Lower leg skin (tissue), 4 donors: ENCODE measurements at places on chromosomes 6 and 20.

DNA sequence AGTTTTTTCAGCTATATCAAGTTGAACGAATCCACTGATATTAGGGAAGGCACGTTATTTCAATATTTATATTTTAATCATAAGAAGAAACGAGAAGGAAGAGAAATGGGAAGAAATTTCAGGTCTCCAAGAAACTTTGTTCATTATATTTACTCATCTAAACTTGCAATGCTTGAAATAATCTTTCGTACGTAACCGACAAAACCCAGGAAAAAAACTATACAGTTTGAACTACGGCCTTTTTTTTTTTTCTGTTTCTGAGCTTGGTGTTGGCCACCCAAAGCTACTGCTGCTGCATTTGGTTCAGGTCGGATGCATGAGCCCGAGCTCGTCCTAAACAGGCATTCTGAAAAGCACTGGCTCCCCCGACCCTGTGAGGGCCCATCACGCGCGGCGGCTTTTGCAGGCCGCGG is 548 bp downstream of the PERP start:
- DNase-seq = no peak

- no peak for DNase-seq
Observed at GRCh38 chr20:49384437-49385434, 97.7 kb downstream of the KCNB1 start.

- DNase-seq = no peak
Observed at GRCh38 chr20:1539816-1540419, 17.6 kb downstream of the SIRPD start.

DNA sequence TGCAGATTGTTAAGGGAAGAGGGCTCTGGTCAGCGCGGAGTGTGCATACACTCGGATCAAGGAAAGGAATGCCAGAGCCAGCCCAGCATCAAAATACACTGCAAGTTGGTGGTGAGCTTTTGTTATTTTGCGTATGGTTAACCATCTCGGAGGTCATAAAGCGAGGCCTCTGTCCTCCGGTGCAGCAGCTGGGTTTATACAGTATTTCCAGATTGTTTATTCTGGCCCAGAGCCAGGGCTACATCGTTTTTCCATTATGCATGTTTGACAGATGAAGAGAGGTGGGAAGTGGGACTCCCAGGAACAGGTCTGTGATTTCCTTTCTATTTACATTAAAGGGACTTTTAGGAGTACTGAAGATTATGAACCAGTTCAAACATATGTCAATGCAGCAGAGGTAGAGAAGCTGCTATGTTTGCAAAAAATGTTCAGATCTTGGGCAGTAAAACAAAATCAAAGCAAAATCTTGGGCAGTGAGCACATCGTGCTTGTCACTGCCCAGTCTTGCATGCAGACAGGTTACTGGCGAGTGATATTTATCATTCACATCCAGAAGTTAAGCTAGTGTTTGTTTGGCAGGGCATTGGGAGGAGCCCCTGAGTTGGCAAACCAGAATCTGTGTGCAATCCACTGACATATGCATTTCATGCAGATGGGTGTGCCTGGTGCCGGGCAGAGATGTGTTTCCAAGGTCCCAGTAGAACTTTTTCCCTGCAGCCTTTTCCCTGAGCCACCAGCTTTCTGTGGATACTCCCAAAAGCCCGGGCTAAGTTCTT is 256.3 kb upstream of the TAB2 start:
- DNase-seq = no peak

DNA sequence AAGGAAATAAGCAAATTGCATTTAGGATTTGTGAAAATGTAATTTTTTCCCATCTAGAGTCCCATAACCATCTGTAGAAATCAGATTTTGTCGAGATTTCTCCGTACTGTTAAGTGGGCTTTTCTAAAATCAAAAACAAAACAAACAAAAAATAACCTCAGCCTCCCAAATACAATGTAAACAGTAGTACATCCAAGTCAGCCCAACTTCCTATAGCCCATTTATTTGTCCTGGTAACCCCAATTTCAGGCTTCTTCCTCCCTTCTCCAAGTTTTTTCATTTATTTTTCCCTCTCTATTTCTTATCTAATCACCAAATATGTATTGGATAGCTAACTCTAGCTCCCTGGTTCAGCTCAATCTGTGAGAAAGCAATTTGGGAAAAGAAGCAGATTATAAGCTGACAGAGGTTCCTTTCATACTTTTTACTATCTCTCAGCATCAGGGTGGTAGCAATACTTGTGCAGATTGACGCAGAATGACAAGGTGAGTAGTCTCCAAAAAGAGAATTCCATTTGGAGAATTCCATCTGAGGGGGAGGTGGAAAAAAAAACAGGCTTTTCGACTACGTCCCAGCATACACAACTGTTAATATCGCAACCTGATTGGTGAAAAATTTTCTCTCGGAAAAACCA is 132.6 kb upstream of the BTN3A2 start:
- no peak for DNase-seq

DNA sequence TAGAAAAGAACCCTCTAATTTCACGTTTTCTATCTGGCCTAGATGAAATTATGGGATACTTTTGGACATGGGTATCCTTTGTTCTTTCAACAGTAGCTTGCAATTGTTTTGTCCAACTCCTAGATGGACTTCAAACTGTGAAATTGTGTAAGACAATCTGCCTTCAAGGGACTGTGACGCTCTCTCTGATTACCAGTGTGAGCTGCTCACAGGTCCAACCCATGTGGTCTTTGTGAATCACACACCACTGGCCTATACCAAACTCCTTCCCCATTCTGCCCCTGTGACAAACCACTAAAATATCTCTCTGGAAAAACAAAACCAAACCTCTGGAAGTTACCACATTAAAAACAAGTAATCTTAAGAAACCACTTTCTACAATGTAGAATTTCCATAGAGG is 59.5 kb downstream of the NINL start:
- DNase-seq = peak; percentile 34

DNA sequence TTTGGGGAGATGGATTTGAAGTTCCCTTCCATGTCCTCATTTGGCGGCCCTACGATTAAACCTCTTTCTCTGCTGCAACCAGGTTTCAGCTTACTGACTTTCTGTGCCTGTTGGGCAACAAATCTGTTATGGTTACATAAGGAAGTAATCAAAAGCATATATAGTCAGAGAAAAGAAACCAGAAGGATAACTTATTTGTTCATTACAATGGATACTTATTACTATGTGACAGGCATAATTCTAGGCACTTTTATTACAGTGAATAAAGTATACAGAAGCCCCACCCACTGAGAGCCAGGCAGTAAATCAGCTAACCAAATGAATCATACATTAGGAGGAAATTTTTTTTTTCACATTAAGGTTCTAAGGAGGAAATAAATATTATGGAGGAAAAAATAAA is 9.6 kb upstream of the TRIM31 start:
- DNase-seq = no peak

DNA sequence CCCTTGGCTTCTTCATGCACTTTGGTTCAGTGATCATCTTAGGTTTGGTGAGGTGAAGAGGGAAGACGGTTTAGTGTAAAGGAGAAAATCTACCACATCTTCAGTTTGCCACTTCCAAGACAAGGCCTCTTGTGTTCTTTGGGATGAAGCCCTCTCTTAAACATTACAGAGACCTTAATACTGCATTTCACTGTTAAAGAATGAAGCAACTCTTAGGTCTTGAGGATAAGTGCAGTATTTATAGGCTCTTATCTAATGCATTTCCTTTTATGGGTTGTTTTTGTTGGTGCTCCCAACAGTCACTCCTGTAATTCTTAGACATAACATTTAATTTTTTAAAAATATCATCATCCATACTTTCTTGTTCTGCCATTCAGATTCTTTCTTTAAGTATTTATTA is 139.9 kb upstream of the LAMP5 start:
- no peak for DNase-seq

GRCh38 chr6:21559238-21559637 is 34.3 kb upstream of the SOX4 start:
- no peak for DNase-seq

- no peak for DNase-seq
Observed at GRCh38 chr6:132683543-132683942, 24.6 kb upstream of the TAAR1 start.

DNA sequence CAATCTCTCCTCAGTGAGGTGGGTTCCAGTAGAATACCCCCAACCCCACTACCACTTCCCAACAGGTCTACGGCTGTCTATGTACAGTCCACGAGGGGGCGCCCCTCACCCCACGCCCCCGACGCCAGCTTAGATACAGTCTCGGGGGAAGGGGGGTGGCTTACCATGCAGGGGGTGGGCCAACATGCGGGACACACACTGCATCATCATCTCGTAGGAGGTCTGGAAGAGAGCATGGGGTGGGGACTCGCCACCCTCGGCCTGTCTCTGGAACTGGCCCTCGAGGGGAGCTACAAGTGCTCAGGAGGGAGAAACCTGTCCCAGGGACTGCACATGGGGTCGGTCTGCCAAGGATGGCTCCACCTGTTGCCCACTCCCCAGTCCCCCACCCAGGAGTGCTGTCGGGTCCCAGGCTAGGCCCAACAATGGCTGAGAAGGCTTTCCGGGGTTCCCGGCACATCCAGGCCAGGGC is 8.5 kb downstream of the MTCH1 start:
- DNase-seq = no peak

- DNase-seq = no peak
Observed at GRCh38 chr6:159043251-159043650, 1.5 kb downstream of the TAGAP start.

- no peak for DNase-seq
Observed at GRCh38 chr6:123592426-123592825, 44.3 kb downstream of the TRDN start.

- no peak for DNase-seq
Observed at GRCh38 chr6:3352678-3353077, 93.9 kb downstream of the PSMG4 start.

GRCh38 chr6:135116571-135116970 is 61.9 kb upstream of the HBS1L start:
- DNase-seq = no peak

DNA sequence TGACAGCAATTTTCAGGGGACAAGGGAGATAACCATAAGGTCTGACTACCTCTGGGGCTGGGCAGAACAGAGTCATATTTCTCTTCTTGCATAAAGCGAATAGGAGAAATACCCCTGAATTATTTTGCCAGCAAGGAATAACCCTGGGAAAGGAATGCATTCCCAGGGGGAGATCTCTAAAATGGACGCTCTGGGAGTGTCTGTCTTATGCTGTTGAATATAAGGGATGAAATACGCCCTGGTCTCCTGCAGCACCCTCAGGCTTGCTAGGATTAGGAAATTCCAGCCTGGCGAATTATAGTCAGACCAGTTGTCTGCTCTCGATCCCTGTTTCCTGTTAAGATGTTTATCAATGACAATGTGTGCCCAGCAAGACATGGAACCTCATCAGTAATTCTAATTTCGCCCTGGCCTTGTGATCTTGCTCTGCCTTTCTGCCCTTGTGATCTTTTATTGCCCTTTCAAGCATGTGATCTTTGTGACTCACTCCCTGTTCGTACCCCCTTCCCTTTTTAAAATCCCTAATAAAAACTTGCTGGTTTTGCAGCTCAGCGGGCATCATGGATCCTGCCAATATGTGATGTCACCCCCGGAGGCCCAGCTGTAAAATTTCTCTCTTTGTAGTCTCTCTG is 221.6 kb upstream of the HS3ST5 start:
- no peak for DNase-seq

DNA sequence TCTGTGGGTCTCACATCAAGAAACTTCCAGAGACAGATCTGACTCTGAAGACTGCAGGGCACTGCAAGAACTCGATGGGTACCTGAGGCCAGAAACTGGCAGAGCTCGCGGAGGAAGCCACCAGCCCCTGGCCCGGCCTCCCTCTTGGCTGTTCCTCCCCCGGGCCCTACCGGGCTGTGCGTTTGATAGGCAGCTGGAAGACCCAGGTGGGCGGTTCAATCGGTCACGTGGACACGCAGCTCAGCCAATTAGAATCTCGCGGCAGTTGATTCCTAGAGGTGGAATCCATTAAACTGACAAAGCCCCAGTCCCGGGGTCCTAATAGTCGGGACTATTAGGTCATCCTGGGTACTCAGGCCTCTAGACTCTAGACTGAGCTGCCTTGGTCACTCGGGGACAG is 154.2 kb upstream of the PROKR2 start:
- DNase-seq = no peak

GRCh38 chr20:14775778-14776177 is 438.4 kb upstream of the FLRT3 start:
- no peak for DNase-seq

DNA sequence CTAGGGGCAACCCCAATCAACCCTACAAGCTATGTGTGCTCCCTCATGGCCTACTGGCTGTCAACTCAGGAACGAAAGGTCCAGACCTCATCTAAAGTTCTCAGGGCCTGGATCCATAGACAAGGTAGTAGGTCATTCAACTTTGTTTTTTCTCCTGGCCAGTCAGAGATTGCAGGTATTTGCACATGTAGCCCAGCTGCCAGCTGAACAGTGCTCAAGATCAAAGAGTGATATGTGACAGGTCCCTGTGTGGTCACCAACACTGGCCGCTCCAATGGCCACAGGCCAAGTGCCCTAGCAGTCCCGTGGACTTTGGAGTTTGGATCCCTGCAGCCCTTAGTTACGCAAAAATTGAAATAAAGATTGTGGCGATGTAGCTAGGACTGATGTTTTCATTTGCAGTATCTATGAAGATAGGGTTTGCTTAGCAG is 60.6 kb upstream of the ATXN1 start:
- no peak for DNase-seq

DNA sequence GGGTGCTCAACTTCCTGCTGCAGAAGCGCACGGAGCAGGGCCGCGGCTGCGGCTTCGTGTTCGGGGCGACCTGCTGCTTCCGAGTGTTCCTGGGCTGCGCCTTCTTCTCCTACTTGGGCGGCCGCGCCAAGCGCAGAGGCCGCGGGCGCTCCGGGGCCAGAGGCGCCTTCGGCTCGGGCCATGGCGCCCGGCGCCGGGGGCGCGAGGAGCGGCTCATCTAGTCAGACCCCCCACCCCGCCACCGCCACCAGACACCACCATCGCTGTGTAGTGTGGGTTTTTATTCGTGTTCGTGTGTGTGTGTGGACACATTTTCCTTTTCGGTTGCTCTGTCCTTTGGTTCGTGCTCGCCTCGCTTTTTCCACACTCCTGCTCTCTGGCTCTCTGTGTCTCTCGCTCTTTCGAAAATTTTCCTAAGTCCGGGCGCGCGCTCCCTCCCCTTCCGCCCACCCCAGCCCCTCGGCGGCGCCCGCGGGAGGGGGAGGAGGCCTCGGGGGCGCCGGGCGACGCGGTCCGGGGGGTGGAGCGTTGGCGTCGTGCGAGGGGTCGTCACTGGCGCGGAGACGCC is 38.1 kb downstream of the GNAS start:
- DNase-seq = peak; percentile 96

DNA sequence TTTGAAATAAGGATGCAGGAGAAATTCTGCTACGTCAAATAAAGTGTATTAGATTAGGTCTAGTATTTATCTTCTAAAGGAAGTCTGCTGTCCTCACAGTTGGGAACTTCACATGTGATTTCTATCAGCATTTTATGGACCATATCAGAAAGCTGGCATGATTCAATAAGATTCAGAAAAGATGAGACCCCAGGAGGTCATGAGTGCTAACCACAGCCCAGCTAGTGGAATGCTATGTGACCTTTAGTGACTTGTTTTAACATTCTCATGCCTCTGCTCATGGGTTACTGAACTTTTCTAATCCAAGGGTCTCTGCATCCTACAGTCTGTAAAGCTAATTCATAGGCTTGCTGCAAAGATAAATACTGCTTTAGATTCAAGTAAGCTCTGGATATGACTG is 150.1 kb downstream of the GMPR start:
- no peak for DNase-seq

GRCh38 chr20:33162313-33162712 is 5.6 kb upstream of the BPIFA2 start:
- DNase-seq = no peak
